ENCODE measurements at places on chromosomes 4 and X. TPM values are rescaled to one million over a fixed set of nuclear protein-coding genes. Genes with fewer than 3 reads are reported as not detected.

DNA sequence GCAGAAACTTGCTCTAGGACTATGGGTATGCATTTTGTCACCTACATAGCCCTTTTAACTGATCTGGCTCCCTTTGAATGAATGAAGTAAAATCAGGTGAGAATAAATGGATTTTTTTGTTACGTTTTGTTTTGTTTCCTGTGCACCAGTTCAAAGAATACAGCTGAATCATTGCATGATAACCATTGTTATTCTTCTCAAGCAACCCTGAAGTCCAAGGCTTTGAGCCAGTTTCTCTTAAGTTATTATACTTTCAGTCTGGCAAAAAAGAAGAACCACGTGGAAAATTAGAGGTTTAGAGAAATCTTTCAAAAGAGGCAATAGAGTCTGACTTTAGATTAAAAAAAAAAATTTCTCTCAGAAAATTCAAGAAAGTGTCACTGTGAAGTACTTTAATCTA lies 398.6 kb upstream of the TECRL start:
- DNase-seq: no peak

GRCh38 chr4:78652282-78652876 lies 100.8 kb downstream of the ANXA3 start:
- DNase-seq: no peak

GRCh38 chr4:148216866-148217814 lies 225.1 kb downstream of the NR3C2 start:
- DNase-seq: no peak

MFSD8 gene
- 24.1 TPM for polyA plus RNA-seq

OPRPN gene
- polyA plus RNA-seq: not detected

DNA sequence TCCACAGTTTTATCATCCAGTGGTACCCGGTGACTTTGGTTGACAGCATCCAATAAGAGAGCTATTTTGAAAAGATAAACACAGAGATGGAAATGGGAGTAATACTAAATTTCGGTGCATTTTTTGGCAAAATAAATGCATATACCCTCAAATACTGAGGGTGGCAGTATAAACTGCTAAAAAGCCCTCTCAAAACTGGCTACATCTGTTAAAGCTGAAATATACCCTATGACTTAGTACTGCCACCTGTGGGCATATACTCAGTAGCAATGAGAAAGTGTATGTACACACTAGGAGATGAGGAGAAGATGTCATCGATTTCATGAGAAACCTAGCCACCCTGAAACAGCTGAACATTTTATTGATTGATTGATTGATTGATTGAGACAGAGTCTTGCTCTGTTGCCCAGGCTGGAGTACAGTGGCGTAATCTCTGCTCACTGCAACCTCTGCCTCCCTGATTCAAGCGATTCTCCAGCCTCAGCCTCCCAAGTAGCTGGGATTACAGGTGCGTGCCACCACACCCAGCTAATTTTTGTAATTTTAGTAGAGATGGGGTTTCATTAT lies 12.2 kb upstream of the TMEM128 start:
- DNase-seq: no peak

- DNase-seq: no peak
Measured at GRCh38 chrX:39144323-39144722, 343.1 kb downstream of the MID1IP1 start.
